ENCODE measurements at places on chromosomes 11 and 22.
A peak's percentile ranks its signal among the peaks of the same experiment; 100 is the strongest.

GRCh38 chr11:30631148-30631547 lies 45.0 kb upstream of the MPPED2 start:
- no peak for DNase-seq

GRCh38 chr11:72577271-72577721 lies 96.9 kb downstream of the PDE2A start:
- no peak for DNase-seq

DNA sequence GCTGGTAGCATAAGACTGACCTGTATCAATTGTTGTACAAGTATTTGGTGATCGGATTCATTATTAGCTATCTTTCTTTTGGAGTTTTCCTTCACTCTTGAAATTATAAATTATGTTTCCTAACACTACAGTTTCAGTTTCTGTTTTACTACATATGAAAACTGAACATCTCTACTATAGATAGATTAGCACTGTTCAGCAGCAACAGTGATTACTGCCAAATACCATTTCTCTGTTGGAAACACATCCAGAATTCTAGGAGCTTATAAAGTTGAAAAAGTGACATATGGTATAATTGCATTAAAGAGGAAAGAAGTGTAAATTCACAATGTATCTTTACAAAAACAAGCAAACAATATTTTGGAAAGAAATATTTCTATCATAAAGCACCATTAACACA lies 118.5 kb upstream of the GRIA4 start:
- DNase-seq = no peak

- peak; percentile 56 for DNase-seq
Observed at GRCh38 chr11:61967116-61967923, at the start of gene FTH1. TSS of gene FTH1 (minus strand) at chr11:61967634. CDS start at chr11:61967425, 209 bp downstream.

- peak; percentile 27 for DNase-seq
Observed at GRCh38 chr11:119832202-119832935, 103.4 kb upstream of the NECTIN1 start.

GRCh38 chr11:78061088-78061920 lies 2.4 kb upstream of the THRSP start:
- DNase-seq = no peak

DNA sequence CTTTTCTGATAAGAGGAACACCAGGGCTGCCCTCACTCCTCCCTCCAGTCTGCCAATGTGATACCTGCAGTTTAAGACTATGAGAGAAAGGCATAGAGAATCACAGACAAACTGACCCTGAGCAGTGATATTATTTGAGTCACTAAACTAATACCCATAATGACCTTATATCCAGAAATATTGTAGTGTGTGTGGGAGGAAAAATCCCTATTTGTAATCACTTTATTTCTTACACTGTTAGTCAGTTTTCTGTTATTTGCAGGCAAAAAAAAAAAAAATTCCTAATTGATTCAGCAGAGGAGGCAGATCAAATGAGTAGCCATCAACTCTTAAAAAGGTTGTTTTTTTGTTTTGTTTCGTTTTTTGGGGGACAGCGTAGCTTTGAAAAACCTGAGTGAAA lies 82.5 kb downstream of the MAML2 start:
- DNase-seq = no peak

DNA sequence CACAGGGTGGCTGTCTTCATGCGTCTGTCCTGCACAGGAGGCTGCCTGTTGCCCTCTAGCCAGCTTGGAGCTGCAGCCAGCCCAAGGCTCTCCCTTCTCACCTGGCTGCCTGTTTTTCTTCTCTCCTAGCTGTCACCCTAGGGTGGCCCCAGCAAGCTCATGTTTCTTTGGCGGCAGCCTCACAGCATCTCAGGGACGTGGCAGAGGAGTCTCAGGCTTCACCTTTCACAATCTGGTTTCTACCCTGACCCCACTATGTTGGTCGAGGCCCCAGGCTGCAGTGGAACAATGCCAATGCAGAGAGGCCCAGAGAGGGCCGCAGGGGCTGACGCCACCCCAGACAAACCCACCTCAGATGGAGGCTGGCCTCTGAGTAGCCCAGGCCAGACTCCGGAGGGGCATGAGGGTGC lies 2.5 kb upstream of the CLDN5 start:
- no peak for DNase-seq

GRCh38 chr11:131370090-131370751 lies at the start of gene NTM:
TSS of gene NTM (plus strand) at chr11:131370615.
- DNase-seq = peak; percentile 22

DNA sequence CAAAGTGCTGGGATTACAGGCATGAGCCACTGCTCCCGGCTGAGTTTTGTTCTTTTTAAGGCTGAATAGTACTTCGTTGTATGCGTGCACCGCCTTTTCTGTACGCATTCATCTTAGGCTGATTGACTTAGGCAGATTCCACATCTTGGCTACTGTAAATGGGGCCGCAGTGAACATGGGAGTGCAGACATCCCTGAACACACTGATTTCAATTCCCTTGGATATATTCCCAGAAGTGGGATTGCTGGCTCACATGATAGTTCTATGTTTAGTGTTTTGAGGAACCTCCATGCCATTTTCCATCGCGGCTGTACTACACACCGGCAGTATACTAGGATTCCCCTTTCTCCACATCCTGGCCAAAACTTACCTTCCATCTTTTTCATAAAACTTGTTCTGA lies 10.4 kb upstream of the ZNF74 start:
- DNase-seq = no peak
